Lung (tissue), 17 donors: ENCODE measurements at places on chromosomes 5 and 9.

GRCh38 chr5:79484731-79485130, 29.2 kb downstream of the HOMER1 start:
- no peak for DNase-seq
- H3K4me1 ChIP-seq, result no peaks in the 10 kb centered on the region
- no peaks in the 10 kb centered on the region for H3K27me3 ChIP-seq
- no peak overlapping the region for H3K27ac ChIP-seq
- H3K36me3 ChIP-seq, result no peaks in the 10 kb centered on the region

GRCh38 chr5:163846512-163846911, 341.1 kb downstream of the MAT2B start:
- no peak overlapping the region for H3K4me3 ChIP-seq
- DNase-seq, result no peak
- H3K36me3 ChIP-seq, result no peaks in the 10 kb centered on the region
- H3K27ac ChIP-seq, result no peak overlapping the region
- no peaks in the 10 kb centered on the region for H3K4me1 ChIP-seq

DNA sequence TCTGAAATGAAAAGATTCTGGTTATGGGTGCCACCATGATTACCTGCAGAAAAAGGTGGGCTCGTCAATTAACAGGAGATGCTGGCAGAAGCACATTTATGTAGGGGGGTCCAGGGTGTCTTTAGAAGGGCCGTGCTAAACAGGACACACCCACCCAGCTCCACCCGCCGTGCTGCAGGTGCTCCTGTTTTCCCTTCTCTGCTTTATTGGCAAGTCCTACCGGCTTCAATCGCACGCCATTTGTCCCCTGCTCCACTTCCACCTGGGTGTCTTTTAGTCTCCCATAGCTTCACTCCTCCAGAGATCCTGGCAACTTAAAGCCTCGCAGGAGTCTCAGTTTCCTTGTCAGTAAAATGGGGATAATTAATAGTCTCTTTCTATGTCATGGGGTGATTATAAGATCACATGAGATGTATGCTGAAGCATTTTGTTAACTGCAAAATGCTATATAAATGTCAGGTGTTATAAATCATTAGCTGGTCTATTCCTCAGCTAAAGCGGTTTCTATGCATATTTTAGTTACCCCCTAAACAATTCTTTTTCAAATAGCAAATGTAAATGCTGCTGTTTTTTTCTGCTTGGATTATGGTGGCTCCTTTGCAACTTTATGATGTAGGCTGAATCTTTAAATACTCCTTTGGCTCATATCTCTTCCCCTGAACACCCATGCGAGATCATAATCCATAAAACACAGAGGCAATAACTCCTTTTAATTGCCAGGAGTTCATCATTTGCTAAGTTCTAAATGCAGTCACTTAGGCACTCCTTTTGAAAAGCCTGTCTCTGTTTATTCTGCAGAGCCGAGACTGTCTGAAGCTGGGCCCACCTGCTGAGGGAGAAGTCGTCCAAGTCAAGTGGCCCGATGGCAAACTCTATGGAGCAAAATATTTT, 406.9 kb downstream of the KDM4C start:
- no peak overlapping the region for H3K4me3 ChIP-seq
- H3K4me1 ChIP-seq, result no peaks in the 10 kb centered on the region
- DNase-seq, result no peak
- H3K27ac ChIP-seq, result no peak overlapping the region
- H3K36me3 ChIP-seq, result peaks cover 10% of the 10 kb centered on the region

DNA sequence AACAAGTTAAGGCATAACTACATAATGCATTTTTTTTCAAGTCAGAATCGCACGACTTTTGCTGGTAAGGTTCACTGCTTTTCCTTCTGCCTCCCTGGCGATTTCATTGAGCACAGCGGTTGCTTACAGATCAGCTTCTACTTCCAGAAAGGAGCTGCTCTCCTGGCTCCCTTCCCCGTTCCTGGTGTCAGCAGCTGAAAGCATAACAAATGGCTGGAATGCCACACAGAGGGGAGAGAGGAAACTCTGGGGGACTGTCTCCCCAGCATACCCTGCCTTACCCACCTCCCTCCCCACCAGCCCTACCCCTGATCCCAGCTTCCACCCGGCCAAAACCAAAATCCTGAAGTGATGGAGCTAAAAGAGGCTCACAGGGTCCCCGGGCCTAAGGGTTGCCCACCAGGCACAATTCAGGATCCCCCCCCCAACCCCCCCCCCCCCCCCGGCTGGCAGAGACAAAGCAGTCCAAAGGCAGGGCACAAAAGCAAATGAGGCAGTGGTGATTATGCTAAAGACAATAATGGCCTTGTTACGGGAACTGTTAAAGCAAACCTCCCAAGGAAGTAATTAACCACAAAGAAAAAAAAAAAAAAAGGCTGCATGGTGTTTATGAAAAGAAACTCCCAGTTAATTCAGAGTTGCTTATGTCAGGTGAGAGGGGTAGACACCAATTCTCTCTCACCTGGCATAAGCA, 126.1 kb upstream of the WWC1 start:
- no peak overlapping the region for H3K27ac ChIP-seq
- DNase-seq, result no peak
- H3K4me3 ChIP-seq, result no peak overlapping the region
- peaks cover 14% of the 10 kb centered on the region for H3K4me1 ChIP-seq

- no peaks in the 10 kb centered on the region for H3K4me1 ChIP-seq
- H3K4me3 ChIP-seq, result no peak overlapping the region
- H3K27ac ChIP-seq, result no peak overlapping the region
- no peaks in the 10 kb centered on the region for H3K36me3 ChIP-seq
Observed at GRCh38 chr5:95283022-95283615, 1.8 kb downstream of the MCTP1 start.

- no peak overlapping the region for H3K4me3 ChIP-seq
- no peak for DNase-seq
- H3K36me3 ChIP-seq, result no peaks in the 10 kb centered on the region
- no peaks in the 10 kb centered on the region for H3K27me3 ChIP-seq
- no peaks in the 10 kb centered on the region for H3K4me1 ChIP-seq
Observed at GRCh38 chr5:59843511-59844213, 49.9 kb downstream of the PDE4D start.

- peaks cover 4% of the 10 kb centered on the region for H3K36me3 ChIP-seq
- peak; percentile 92 for DNase-seq
- no peaks in the 10 kb centered on the region for H3K27me3 ChIP-seq
Observed at GRCh38 chr9:134407121-134407779, 81.0 kb downstream of the RXRA start.

GRCh38 chr9:114238891-114239875, 83.7 kb upstream of the ORM1 start:
- no peaks in the 10 kb centered on the region for H3K36me3 ChIP-seq
- H3K27me3 ChIP-seq, result no peaks in the 10 kb centered on the region
- no peak overlapping the region for H3K27ac ChIP-seq
- no peak for DNase-seq
- H3K4me1 ChIP-seq, result no peaks in the 10 kb centered on the region
- no peak overlapping the region for H3K4me3 ChIP-seq

DNA sequence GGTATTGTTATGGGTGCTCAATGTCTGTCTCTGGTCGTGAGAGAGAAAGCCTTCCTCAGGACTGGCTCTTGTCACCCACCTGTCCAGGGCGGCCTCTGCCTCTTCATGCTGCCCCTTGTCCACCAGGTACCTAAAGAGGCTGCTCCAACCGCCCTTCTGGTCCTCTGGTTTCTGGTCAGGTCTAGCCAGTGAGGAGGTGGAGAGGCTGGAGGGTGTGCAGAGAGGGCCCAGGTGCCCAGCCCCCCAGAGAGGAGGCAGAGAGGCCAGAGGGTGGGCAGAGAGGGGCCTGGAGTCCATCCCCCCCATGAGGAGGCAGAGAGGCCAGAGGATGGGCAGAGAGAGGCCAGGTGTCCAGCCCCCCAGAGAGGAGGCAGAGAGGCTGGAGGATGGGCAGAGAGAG, 329.8 kb upstream of the IRX4 start:
- DNase-seq, result no peak
- no peaks in the 10 kb centered on the region for H3K4me1 ChIP-seq
- no peak overlapping the region for H3K27ac ChIP-seq
- H3K36me3 ChIP-seq, result no peaks in the 10 kb centered on the region
- H3K4me3 ChIP-seq, result no peak overlapping the region

GRCh38 chr9:16866587-16866986, 3.9 kb downstream of the BNC2 start:
- H3K27me3 ChIP-seq, result no peaks in the 10 kb centered on the region
- H3K27ac ChIP-seq, result no peak overlapping the region
- H3K4me1 ChIP-seq, result no peaks in the 10 kb centered on the region
- no peaks in the 10 kb centered on the region for H3K36me3 ChIP-seq
- H3K4me3 ChIP-seq, result no peak overlapping the region

GRCh38 chr5:19928562-19929421, 59.2 kb downstream of the CDH18 start:
- H3K4me3 ChIP-seq, result no peak overlapping the region
- H3K36me3 ChIP-seq, result no peaks in the 10 kb centered on the region
- no peak overlapping the region for H3K27ac ChIP-seq
- no peak for DNase-seq

DNA sequence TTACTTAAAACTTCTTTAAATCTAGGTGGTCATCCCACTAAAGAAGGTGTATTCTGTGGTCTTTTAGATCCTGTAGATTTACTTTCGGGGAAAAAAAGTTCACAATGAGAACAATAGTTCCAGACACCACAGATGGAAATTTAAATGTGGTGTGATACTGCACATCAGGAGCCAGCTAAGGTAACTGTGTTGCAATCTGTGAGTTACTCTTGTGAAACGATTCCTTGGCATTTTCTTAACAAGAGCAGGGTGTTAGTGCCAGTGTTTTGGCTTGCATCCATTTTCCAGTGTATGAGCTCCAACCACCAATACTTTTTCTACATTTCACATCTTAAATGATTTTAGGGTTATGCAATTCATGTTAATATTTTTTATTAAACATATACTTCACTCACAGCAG, 674.5 kb downstream of the CETN3 start:
- H3K36me3 ChIP-seq, result no peaks in the 10 kb centered on the region
- no peak overlapping the region for H3K4me3 ChIP-seq
- peak; percentile 39 for DNase-seq
- H3K27me3 ChIP-seq, result no peaks in the 10 kb centered on the region
- no peak overlapping the region for H3K27ac ChIP-seq

GRCh38 chr5:176157656-176158055, 80.6 kb upstream of the SIMC1 start:
- H3K4me3 ChIP-seq, result no peak overlapping the region
- no peak overlapping the region for H3K27ac ChIP-seq
- no peaks in the 10 kb centered on the region for H3K4me1 ChIP-seq
- no peaks in the 10 kb centered on the region for H3K27me3 ChIP-seq
- no peaks in the 10 kb centered on the region for H3K36me3 ChIP-seq
- no peak for DNase-seq

- DNase-seq, result no peak
- no peak overlapping the region for H3K4me3 ChIP-seq
- H3K27ac ChIP-seq, result no peak overlapping the region
- H3K36me3 ChIP-seq, result no peaks in the 10 kb centered on the region
Observed at GRCh38 chr9:111804636-111805035, 9.9 kb upstream of the SHOC1 start.

GRCh38 chr5:37738057-37738691, 101.7 kb downstream of the GDNF start:
- DNase-seq, result no peak
- H3K27ac ChIP-seq, result no peak overlapping the region
- H3K4me1 ChIP-seq, result peaks cover 5% of the 10 kb centered on the region
- H3K4me3 ChIP-seq, result no peak overlapping the region

GRCh38 chr9:19642256-19642655, 146.6 kb downstream of the SLC24A2 start:
- no peaks in the 10 kb centered on the region for H3K27me3 ChIP-seq
- no peak overlapping the region for H3K27ac ChIP-seq
- no peaks in the 10 kb centered on the region for H3K4me1 ChIP-seq
- H3K36me3 ChIP-seq, result no peaks in the 10 kb centered on the region

DNA sequence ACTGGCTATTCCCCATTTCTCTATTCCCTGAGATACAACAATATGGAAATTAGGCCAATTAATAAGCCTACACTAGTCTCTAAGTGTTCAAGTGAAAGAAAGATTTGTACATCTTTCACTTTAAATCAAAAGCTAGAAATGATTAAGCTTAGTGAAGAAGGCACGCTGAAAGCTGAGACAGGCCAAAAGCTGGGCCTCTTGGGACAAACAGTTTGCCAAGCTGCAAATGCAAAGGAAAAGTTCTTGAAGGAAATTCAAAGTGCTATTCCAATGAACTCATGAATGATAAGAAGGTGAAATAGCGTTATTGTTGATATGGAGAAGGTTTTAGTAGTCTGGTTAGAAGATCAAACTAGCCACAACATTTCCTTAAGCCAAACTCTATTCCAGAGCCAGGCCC, 256.2 kb downstream of the ZSWIM6 start:
- DNase-seq, result no peak
- H3K27me3 ChIP-seq, result no peaks in the 10 kb centered on the region
- H3K27ac ChIP-seq, result no peak overlapping the region
- H3K36me3 ChIP-seq, result no peaks in the 10 kb centered on the region
- no peak overlapping the region for H3K4me3 ChIP-seq

- no peak overlapping the region for H3K27ac ChIP-seq
- no peak overlapping the region for H3K4me3 ChIP-seq
- H3K36me3 ChIP-seq, result peaks cover 29% of the 10 kb centered on the region
Observed at GRCh38 chr9:124899845-124900244, 37.9 kb downstream of the ARPC5L start.

DNA sequence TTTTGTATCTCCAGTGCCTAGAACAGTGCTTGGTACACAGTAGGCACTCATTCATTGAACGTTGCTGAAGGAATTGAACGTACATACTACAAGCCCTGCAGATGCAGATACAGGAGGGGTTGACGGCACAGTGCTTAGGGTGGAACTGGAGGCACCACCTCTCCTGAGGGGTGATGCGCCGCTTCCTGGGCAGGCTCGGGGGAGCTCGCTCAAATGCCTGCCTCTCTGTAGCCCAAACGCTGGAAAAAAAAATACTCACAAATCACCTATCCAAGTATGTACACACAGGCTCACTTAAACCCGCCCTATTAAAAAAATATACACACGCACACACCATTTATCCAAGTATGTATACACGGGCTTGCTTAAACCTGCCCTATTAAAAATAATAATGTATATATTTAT, 536 bp upstream of the COMMD10 start:
- H3K27me3 ChIP-seq, result no peaks in the 10 kb centered on the region
- H3K4me3 ChIP-seq, result no peak overlapping the region
- peak; percentile 23 for DNase-seq
- peaks cover 16% of the 10 kb centered on the region for H3K4me1 ChIP-seq

DNA sequence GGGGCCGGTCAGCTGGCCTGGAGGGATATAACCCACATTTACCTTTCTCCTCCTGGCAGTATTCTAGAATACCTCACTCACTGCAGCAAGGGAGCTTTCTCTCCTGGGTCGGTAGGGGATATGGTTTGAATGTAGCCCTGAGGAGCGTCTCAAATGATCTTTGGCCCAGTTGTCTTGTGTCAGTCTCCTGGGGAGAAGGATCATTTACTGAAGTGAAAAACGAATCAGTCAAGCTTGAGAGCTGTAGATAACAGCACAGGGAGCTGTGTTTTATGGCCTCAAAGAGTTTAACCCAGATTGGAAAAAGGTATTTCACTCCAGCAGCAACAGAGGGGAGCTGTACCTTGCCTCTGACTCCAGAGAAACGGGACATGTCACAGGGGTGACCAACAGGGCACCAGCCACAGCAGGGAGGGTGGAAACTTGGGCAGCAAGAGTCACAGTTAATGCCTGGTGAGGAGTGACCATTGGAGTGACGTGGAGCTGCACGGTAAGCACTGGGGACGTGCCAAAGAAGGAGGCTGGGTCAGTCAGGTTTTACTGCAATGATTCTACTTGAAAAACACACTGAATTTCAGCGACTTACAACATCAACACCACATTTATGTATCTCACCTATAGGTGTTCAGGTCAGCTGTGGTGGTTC, 29.8 kb upstream of the ZFR start:
- no peaks in the 10 kb centered on the region for H3K27me3 ChIP-seq
- no peak overlapping the region for H3K27ac ChIP-seq
- no peaks in the 10 kb centered on the region for H3K4me1 ChIP-seq
- H3K36me3 ChIP-seq, result no peaks in the 10 kb centered on the region
- no peak overlapping the region for H3K4me3 ChIP-seq
